ENCODE measurements at places on chromosomes 6 and 20. TPM values are rescaled to one million over a fixed set of nuclear protein-coding genes. Genes with fewer than 3 reads are reported as not detected.

The MYB gene
- total RNA-seq = 11.8 TPM

GRCh38 chr6:113403966-113404595 lies 453.1 kb upstream of the MARCKS start:
- H3K4me1 ChIP-seq = no peaks in the 10 kb centered on the region
- H3K4me3 ChIP-seq = no peak overlapping the region
- no peaks in the 10 kb centered on the region for H3K27me3 ChIP-seq
- H3K27ac ChIP-seq = no peak overlapping the region

- no peak overlapping the region for H3K4me3 ChIP-seq
- no peaks in the 10 kb centered on the region for H3K27me3 ChIP-seq
- no peak for DNase-seq
- H3K27ac ChIP-seq = no peak overlapping the region
- no peaks in the 10 kb centered on the region for H3K36me3 ChIP-seq
- no peaks in the 10 kb centered on the region for H3K4me1 ChIP-seq
Measured at GRCh38 chr6:88916615-88917208, 46.7 kb downstream of the RNGTT start.

- no peak overlapping the region for H3K4me3 ChIP-seq
- no peaks in the 10 kb centered on the region for H3K4me1 ChIP-seq
- no peaks in the 10 kb centered on the region for H3K27me3 ChIP-seq
- DNase-seq = no peak
- H3K27ac ChIP-seq = no peak overlapping the region
Measured at GRCh38 chr20:1242530-1242929, 16.7 kb downstream of the RAD21L1 start.

DNA sequence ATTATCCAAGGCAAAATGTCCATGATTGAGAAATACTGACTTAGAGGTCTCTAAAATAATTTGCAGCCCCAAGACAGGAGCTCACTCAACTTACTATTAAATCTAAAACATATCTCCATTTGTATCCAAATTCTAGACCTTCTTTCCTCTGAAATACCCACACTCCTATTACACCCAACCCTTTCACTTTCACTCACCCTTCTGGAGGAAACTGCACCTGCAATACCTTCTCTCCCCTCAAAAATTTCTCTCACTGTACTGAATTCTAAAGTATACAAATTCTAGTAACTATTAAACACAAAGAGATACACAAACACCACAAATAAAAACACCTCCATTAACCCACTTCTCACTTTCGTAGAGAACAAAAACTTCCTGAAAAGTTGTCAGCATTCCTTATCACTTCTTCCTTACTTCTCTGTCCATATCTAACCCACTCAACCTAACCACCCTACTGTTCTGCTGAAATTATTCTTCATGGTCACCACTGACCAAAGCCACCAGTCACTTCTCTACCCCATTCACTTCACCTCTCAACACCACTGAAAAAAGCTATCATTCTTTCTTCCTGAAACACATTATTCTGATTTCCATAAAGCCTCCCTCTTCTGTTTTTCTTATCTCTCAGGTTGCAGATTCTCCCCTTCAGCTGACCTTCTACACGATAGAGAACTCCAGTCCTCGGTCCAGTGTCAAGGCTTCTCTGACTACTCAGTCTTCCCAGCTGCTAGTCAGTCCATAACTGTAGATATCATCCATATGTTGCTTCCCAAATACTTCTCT lies 12.0 kb downstream of the LMBRD1 start:
- H3K27ac ChIP-seq = no peak overlapping the region
- DNase-seq = no peak
- H3K4me3 ChIP-seq = no peak overlapping the region
- no peaks in the 10 kb centered on the region for H3K27me3 ChIP-seq

- no peaks in the 10 kb centered on the region for H3K27me3 ChIP-seq
- no peaks in the 10 kb centered on the region for H3K36me3 ChIP-seq
- no peak for DNase-seq
- no peak overlapping the region for H3K4me3 ChIP-seq
- no peaks in the 10 kb centered on the region for H3K4me1 ChIP-seq
Measured at GRCh38 chr6:116084284-116084683, 16.4 kb upstream of the NT5DC1 start.

GRCh38 chr6:131182991-131183425 lies 47.7 kb downstream of the AKAP7 start:
- H3K27me3 ChIP-seq = no peaks in the 10 kb centered on the region
- H3K36me3 ChIP-seq = no peaks in the 10 kb centered on the region
- no peak overlapping the region for H3K27ac ChIP-seq

- H3K27me3 ChIP-seq = no peaks in the 10 kb centered on the region
- no peaks in the 10 kb centered on the region for H3K4me1 ChIP-seq
- no peak for DNase-seq
- no peak overlapping the region for H3K4me3 ChIP-seq
- no peaks in the 10 kb centered on the region for H3K36me3 ChIP-seq
Measured at GRCh38 chr6:4788482-4788881, 12.3 kb downstream of the CDYL start.
